Thoracic aorta (tissue), 2 donors: ENCODE measurements at places on chromosomes 3 and 15.

DNA sequence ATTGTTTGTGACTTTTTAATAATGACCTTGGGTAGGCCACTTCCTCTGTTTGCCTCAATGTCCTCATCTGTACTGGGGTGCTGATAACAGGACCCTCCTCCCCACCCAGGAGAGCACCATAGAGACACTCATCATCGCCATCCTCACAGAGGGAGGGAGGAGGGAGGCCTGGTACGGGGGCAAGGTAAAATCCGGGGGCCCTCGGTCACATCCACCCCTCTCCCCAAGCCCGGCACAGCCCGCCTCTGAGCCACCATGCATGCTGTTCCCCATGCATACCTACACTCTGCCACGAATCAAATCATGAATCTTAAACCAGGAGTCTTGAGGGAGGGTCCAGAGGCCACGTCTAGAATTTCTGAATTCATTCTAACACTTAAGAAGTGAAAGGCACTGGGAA, 74.9 kb upstream of the IQSEC1 start:
- no peak for DNase-seq

- no peak for DNase-seq
Measured at GRCh38 chr3:143139762-143140161, 20.2 kb downstream of the CHST2 start.

- no peak for DNase-seq
Measured at GRCh38 chr15:39242345-39242744, 338.5 kb upstream of the THBS1 start.

GRCh38 chr3:177197727-177198460, 612 bp upstream of the TBL1XR1 start:
- DNase-seq: peak; percentile 7

- no peak for DNase-seq
Measured at GRCh38 chr15:48062148-48062872, 58.5 kb upstream of the SLC24A5 start.

GRCh38 chr3:11091791-11092190, 62.5 kb upstream of the HRH1 start:
- no peak for DNase-seq

DNA sequence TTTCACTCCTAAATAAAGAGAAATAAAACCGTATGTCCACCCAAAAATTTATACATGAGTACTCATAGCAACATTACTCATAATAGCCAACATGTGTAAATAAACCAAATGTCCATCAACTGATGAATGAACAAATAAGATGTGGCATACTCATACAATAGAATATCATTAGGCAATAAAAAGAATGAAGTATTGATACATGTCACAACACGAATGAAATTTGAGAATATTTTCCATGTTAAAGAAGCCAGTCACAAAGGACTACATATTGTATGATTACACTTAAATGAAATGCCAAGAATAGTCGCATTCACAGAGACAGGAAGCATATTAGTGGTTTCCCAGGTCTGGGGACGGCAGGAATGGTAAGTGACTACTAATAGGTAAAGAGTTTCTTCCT, 869.2 kb downstream of the IGSF11 start:
- no peak for DNase-seq

GRCh38 chr3:157859541-157859940, 246.7 kb downstream of the SHOX2 start:
- DNase-seq: no peak

- DNase-seq: no peak
Measured at GRCh38 chr3:184539801-184540435, 21.7 kb upstream of the EPHB3 start.

DNA sequence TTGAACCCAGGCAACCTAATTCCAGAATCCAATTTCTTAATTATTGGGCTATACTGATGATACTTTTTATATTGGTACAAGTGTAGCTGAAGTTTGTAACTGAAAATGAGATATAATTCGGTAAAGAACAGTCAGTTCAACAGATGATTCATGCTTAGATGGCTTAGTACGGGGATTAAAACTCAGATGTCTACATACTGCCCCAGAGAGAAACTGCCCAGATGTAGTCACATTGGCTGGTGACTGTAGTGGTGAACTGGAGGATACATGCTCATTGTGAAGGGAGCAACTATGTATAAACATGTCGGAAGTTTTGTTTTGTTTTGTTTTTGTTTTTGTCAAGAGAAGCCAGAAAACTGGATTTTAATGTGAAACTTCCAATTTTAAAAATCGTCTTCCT, 179.6 kb downstream of the ADAMTSL3 start:
- DNase-seq: no peak

GRCh38 chr3:16404349-16404895, 109.1 kb downstream of the RFTN1 start:
- no peak for DNase-seq

- no peak for DNase-seq
Measured at GRCh38 chr3:34016925-34017587, 218.6 kb downstream of the PDCD6IP start.

DNA sequence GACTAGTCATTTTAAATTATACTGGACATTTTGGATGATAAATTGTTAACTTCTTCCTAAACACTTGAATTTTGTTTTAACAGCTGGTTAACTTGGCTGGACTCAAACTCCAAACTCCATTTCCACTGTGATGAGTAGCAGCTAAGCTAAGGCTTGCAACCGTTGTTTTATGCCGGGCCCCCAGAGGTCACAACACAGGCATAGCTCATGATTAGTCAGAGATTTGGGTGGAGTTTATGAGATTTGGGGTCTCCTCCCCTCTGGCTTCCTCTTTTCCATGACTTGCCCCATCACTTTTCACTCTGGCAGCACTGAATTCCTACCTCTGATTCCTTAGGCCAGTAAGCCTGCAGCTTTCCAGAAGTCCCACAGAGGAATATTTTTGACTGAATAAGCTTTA, 12.8 kb downstream of the THAP10 start:
- no peak for DNase-seq

DNA sequence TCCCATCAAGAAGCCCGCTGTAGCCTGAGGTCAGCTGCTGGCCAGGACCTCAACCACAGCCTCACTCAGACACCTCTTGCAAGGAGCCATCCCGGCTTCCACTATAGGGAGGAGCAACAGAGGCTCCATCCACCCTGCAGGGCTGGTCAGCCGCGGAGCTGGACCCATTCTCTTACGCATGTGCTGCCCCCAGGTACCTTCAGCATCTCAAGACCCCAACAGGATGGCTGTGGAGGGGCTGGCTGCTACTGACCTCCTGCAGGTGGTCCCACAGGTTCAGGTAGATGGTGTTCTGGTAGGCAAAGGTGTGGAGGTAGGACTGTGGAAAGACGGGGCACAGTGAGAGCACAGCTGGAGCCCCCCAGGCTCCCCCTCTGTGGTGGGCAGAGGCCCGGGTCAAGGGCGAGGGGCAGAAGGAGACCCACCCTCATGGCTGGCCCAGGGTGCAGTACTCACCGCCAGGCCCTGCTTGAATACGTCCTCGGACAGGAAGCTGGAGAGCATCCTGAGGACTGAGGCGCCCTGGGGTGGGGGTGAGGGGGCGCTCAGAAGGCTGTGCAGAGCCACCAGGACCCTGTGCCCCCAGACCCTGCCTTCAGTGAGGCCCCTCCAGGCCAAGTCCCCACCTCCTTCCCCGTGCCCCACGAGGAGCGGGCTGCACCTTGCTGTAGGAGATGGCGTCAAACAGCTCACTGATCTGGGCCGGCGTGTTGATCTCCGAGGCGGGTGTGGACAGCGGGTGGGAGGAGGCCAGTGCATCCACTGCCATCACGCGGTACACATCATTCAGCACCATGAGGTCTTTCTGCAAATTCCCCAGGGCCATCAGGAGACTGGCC, 11.4 kb downstream of the ANPEP start:
- DNase-seq: no peak

DNA sequence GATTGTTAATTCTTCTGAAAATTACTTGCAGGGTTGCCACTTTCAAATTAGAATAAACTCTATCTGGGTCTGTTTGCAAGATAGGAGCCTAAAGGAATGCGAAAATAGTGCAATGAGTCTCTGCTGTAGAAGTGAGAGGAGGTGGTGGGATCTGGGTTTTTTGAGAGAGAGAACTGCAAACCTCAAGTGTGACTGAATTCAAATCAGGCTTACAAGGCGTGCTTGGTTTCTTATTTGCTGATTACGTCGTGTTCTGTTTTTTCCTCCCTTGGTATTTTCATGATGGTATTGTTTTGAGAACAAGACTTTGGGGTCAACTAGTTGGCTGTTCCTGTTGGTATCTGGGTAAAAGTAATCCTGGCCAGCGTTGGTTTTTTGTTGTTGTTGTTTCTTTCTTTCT, 490.9 kb upstream of the CFAP20DC start:
- DNase-seq: no peak

- DNase-seq: no peak
Measured at GRCh38 chr3:187458921-187459320, 90.7 kb downstream of the RTP4 start.

- no peak for DNase-seq
Measured at GRCh38 chr3:59339818-59340217, 290.0 kb upstream of the CFAP20DC start.

- no peak for DNase-seq
Measured at GRCh38 chr15:97504031-97504792, 456.3 kb upstream of the ARRDC4 start.

GRCh38 chr3:54042259-54042823, 80.0 kb upstream of the CACNA2D3 start:
- no peak for DNase-seq

DNA sequence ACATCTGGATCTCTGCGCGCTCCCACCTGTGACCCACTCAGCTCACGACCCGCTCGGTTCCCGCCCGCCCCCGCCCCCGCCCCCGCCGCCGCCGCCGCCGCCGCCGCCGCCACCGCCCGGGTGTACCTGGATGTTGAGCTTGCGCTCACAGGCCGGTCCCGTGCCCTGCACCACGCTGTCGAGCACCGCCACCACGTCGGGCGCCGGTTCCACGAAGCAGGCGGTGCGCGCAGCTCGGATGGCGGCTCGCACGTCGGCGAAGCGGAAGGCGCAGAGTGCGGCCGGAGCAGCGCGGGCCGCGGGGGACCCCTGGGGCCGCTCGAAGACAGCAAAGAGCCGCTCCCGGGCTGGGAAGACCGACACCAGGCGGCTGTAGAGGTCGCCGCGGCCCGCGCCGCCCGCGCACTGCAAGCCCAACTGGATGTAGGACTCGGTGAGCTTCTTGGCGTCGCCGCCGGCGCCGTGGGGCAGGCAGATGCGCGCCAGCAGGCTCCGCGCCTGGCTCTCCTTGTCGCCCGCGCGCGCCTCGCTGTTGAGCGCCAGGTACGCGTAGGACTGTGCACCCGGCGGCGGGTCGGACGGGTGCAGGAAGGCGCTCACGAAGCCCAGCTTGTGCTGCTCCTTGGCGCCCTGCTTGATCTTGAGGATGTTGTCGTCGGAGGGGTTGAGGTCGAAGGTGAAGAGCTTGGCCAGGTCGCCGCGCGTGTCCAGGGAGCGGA, 1.1 kb downstream of the PLXND1 start:
- DNase-seq: no peak

- DNase-seq: no peak
Measured at GRCh38 chr3:57787867-57788623, 31.9 kb downstream of the SLMAP start.

- no peak for DNase-seq
Measured at GRCh38 chr3:195159117-195159813, 111.7 kb downstream of the XXYLT1 start.

DNA sequence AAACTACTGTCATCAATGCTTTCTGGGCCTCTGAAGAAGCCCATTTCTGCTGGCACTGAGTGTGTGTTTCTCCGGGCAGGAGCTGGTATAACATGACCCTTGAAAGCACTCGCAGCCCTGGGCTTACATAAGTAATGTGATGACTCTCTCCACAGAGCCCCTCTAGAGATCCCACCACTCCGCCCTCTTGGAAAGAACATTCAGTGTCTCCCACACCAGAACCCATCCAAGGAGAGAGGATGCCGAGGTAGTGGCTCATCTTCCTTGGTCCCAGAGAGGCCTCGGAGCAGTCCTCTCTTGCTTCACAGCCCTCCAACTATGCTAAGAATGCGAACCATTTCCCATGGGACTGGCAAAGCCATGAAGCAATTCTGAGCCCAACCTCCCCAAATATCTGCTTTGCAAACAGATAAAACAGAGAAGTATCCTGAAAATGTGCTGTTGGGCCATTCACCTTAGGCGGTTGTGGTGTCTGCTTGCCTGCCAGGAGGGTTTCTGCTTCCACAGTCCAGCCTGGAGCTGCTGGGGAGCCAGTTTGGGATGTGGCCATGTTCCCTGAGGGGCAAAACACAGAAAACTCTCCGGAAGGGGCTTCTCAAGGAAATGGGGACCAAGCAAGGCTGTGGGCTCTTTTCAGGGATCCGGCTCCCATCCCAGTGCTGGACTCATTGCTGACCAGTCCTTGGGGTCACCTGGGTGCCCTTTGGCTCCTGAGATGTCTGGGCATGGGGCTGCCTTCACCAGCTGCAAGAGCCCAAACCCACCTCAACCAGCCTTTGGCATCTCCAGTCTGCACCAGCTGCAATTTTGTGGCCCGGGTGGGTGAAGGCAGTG, 47.3 kb downstream of the AMOTL2 start:
- no peak for DNase-seq

DNA sequence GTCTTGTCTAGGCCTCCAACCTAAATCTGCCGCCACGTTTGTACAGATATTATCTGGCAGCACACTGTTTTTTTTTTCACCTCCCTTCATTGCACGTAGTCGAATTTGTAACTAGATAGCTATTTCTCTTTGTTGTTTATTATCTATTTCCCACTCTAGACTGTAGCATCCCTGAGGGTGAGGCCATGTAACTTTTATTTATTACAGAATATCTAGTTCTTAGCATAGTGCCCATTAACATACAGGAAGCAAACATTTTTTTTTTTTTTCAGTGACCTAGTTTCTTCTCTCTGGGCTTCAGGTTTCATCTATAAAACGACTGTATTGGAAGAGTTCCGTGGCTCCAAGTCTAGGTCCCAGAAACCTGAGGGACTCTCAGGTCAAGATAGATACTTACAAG, 354.3 kb downstream of the FGF12 start:
- DNase-seq: no peak

DNA sequence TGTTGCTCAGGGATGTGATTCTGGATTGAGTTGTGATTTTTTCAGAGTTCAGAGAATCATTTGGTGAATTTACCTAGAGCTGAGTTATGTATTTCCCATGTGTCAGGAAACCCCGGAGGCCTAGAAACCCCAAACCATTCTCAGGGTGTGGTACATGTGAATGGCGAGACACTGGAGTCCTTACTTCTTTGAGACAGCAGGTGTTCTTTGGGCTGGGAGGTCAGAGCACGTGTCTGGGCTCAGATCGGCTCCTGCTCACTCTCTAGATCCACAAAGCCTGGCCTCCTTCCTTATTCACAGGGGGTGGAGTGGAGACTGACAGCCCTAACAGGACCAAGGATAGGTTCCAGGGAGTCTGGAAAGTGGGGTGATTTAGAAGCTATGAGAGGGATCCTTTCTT, 145.8 kb downstream of the CHDH start:
- no peak for DNase-seq

DNA sequence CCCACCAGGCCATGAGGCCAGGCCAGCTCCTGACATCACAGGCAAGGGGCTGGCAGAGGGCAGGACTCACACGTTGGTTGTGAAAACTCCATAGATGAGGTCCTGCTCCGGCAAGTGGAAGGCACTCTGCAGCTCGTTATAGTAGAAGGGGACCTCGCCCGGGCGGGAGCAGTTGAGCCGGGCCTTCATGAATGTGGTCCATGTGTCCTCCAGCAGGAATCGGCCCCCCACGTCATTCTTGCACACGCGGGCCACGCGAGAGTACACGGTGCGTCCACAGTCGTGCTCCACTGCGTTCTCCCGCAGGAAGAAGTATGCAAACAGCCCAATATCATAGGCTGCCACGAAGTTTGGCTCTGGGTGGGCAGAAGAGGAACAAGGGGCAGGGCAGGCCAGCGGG, 101.2 kb downstream of the SEMA5B start:
- DNase-seq: no peak

- no peak for DNase-seq
Measured at GRCh38 chr15:78392430-78392829, 45.6 kb upstream of the IREB2 start.

- DNase-seq: no peak
Measured at GRCh38 chr3:56347219-56347871, 120.9 kb downstream of the ERC2 start.
